ENCODE measurements at places on chromosomes 3 and 15. TPM values are rescaled to one million over a fixed set of nuclear protein-coding genes. Genes with fewer than 3 reads are reported as not detected.

Gene CILP
- 0.67 TPM for total RNA-seq

Gene SAMD7
- not detected for total RNA-seq

Gene PRSS50
- total RNA-seq: not detected

Gene CTXND1
- total RNA-seq: not detected

Gene CHRNA3
- 0.45 TPM for total RNA-seq

Gene GOLGA8R
- 0.07 TPM for total RNA-seq

Gene TMEM115
- 49.1 TPM for total RNA-seq

Gene CHRNA7
- 3.2 TPM for total RNA-seq

Gene ZPLD1
- not detected for total RNA-seq

Gene FBXO40
- not detected for total RNA-seq

Gene SPINT1
- total RNA-seq: 0.94 TPM

Gene CTDSPL
- total RNA-seq: 21.3 TPM

Gene SEC11A
- 435 TPM for total RNA-seq

All from A549 treated with dexamethasone at 1 μM for 4 hours (cell line).